Urothelium cell line (cell line): ENCODE measurements at places on chromosomes 1 and 21.

- no peak for DNase-seq
Measured at GRCh38 chr1:150612014-150612345, 17.4 kb downstream of the ENSA start.

GRCh38 chr1:115545096-115545720 lies 96.6 kb upstream of the VANGL1 start:
- DNase-seq, result peak; percentile 45

DNA sequence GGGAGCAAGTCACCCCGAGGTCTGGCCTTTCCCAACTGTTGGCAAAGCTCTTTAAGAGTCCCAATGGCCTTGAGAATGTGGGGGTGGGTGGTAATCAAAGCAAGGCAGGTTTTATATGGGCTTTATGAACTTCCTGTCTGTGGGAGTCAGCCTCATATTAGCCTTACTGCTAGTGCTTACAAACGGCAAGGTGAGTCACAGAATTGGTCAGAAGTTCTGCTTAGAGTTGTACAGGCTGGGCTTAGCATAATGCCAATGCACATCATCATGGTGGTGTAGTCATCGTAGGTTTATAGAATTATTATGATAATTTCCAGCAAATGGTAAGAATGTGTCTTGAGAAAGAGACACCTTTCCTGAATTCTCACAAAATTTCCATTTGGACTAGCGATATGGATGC lies 192.7 kb upstream of the KIAA0040 start:
- no peak for DNase-seq

GRCh38 chr21:44778094-44778493 lies 23.5 kb downstream of the UBE2G2 start:
- DNase-seq, result no peak

GRCh38 chr1:57007948-57008347 lies 42.1 kb upstream of the C8B start:
- no peak for DNase-seq

DNA sequence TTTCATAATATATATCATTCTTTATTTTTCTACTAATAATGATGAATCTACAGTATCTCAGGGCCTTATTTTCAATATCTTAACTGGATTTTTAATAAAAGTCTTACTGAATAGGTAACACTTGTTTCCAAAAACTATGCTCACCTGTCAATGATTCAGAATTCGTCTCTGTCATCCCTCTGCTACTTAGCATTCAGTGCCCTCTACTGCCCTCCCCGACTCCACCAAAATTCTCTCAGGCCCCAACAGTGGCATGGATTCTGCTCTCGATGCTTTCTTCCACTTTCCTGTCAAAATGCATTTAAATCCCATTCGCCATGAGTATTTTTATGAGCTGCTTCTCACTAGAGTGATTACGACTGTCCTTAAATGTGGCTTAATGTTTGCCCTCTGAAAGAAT lies 10.5 kb upstream of the BACH1 start:
- DNase-seq, result no peak

- no peak for DNase-seq
Measured at GRCh38 chr21:38915546-38915945, 109.8 kb downstream of the ETS2 start.

DNA sequence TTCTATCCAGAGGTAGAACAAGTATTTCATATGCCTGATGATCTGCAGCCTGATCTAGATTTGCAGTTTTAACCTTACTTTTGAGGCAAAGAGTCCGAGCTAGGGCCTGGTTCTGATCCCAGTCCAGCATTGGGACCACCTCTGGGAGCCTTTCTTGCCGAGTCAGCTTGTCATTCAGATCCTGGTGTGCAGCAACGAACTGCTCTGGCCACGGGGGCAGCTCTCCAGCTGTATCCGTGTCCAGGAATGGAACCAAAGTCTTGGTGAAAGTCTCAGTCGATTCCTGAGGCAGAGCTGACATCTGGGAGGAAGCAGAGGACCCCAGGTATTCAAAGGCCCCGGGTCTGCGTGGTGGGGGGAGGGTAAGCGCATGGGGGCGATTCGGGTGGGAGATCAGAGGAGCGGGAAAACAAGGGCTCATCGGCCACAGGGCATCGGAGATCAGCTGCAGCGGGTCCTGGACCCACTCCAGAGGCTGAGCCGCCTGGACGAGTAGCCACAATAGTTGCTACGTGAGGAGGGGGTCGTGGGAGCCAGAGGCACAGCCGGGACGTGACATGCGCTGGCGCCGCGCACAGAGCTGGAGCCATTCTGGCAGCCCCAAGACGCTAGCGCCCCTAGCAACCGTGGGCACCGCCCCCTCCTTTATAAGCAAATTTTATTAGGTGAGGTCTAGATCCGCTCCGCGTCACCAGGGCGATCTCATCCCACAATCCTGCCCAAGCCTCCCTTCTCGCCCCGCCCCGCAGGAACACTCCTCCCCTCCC lies 32.4 kb upstream of the BSDC1 start:
- DNase-seq, result no peak

- no peak for DNase-seq
Measured at GRCh38 chr1:227136210-227136820, 182.0 kb downstream of the CDC42BPA start.

- no peak for DNase-seq
Measured at GRCh38 chr1:201192261-201192788, 1.7 kb downstream of the IGFN1 start.
